Activated T-cell treated with anti-CD3 and anti-CD28 coated beads for 4 hours (primary cell): ENCODE measurements at places on chromosomes 7 and 10.

DNA sequence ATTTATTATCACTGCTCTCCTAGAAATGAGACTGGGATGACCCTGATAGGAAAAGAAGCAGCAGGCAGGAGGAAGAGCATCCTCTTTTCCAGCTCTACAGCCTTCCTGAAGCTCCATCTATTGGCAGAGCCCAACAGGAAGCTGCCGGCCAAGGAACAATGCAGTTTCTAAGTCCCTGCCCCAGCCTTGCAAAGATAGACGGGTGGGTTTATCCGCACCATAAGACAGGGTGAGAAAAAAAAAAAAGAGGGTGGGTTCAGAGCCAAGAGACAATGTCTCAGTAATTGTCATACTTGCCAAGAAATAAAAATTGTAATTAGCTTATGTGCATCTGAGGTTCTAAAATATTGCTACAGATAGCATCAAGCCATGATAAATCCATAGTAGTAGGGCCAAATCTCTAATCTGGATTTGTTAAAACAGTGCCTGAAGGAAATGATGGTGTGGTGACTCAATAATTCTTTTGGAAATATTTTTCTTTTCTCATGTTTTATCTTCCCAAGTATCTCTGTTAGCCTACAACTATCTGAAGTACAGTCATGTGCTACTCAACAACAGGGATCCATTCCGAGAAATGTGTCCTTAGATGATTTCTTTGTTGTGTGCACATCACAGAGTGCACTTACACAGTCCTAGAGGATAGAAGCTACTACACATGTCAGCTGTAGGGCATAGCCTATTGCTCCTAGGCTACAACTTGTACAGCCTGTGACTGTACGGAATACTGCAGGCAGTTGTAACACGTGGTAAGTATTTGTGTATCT is 242.9 kb upstream of the CXCL12 start:
- DNase-seq = no peak

GRCh38 chr10:116891208-116891607 is 41.9 kb downstream of the ENO4 start:
- DNase-seq = no peak

GRCh38 chr7:142773937-142774744 is 3.4 kb downstream of the PRSS2 start:
- no peak for DNase-seq

DNA sequence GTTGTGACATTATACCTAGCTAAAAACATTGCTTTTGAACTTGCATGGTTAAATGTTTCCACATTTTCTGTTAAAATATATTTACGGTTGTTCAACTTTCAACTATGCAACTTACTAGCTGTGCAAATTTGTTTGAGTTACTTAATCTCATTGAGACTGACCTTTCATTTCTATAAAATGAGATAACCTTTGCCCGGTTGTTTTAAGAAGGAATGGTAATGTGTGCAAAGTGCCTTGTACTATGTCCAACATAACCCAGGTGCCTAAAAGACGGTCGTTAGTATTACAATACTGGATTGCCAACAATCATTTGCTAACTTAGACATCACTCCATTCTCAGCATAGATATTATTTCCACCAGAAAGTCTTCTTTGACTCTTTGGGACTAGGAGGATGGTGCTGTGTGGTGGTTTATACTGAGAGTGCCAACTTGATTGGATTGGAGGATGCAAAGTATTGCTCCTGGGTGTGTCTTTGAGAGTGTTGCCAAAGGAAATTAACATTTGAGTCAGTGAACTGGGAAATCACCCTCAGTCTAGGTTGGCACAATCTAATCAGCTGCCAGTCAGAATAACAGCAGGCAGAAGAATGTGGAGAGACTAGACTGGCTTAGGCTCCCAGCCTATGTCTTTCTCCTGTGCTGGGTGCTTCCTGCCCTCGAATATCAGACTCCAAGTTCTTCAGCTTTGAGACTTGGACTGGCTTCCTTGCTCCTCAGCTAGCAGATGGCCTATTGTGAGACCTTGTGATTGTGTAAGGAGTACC is 85.2 kb upstream of the PDSS1 start:
- no peak for DNase-seq

DNA sequence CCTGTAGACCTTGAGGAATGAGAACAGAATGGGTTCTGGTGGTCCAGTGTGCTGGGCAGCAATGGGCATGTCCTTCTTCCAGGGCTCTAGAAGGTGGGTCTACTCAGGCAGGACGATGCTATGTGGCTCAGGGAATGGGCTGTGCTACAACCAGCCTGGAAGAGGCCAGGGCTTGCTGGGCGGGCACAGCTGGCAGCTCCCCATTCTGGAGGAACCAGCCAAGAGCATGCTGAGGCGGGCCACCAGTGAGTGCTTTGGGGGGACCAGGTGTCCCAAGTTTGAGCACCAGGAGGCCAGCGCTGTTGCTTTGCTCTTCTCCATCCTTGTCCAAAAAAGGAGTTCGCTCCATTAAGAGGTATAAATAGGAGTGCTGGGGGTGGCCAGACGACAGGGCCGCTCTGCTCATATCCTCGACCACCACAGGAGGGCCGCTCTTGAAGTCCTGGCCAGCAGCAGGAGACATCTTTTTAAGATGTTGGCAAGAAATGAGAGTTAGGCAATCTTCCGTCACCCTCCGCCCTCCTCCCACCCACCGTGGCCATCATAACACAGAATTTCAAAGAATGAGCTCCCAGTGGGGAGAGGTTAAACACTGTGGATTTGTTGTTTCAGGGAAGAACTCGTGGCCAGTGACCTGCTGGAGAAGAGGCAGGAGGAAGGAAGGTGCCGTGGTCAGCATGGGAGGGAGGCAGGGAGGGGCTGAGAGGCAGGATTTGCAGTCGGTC is 141.3 kb downstream of the GRK5 start:
- no peak for DNase-seq
